ENCODE measurements at places on chromosomes 7 and 10.

DNA sequence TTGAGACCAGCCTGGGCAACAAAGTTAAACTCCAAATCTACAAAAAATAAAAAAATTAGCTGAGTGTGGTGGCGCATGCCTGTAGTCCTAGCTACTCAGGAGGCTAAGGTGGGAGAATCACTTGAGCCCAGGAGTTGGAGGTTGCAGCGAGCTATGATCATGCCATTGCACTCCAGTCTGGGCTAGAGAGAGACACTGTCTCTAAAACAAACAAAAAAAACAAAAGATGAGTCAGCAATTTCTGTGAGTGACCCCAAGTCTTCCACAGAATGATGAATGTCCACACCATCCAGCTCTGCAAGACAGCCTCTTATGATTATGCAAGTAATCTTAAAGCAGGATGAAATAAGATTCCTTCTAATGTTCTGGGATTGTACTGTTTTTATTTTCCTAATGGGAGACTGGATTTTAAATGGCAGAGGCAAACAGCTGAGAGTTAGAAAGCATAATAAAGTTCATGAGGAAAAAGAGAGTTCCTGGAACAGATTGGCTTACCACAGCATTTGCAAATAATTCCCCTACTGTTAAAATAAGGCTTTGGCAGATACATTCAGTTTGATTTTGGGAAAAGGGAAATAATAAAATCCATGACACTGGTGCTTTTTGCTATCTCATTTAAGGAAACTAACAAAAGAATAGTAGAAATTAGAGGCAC lies 18.9 kb upstream of the PRKAR2B start:
- no peak for DNase-seq

- DNase-seq, result no peak
Measured at GRCh38 chr10:90919683-90920574, 958 bp downstream of the ANKRD1 start.

GRCh38 chr7:12403287-12404181 lies at the start of gene VWDE:
TSS of gene VWDE (minus strand) at chr7:12403865. CDS start at chr7:12403716, 149 bp downstream.
- DNase-seq, result no peak

DNA sequence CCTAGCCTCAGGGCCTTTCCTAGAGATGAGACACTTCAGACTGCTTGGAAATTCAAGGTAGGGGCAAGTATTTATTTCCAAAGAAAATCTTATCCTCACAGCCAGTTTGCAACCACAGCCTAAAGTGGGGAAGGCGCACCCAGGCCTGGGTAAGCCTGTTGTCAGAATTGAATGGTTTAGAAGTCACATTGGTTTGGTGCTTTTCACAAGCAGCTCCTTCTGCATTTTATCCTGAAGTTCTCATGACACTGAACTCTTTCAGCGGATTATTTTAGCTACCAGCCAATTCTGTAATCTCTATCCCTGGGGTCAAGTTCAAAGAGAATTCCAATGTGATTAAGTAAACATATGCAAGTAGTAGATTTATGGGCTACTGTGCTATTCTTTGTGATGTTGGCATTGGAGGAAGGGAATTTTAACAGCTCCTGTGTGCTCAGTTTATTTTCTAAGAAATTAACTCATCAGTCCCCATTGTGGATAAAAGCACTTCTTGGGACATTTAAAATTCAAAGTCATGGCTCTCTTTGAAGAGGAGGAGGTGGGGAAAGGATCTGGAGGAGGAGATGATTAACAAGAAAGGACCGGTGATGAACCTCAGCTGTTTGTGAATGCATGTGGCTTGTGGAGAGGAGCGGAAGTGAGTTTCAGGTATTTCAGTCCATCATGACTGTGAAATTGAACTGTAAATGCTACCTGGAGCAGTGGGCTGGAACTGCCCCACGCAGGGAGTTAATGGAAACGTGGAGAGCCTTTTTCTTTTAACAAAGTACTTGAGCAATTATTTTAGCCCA lies 90.2 kb upstream of the CACUL1 start:
- DNase-seq, result no peak

GRCh38 chr10:112899391-112900065 lies 50.5 kb upstream of the TCF7L2 start:
- DNase-seq, result no peak
